ENCODE measurements at places on chromosomes 13 and 19. TPM values are rescaled to one million over a fixed set of nuclear protein-coding genes. Genes with fewer than 3 reads are reported as not detected.

OR7A5 gene
- not detected for total RNA-seq

TMC4 gene
- total RNA-seq = 0.79 TPM

CPT1C gene
- 14.5 TPM for total RNA-seq

PSG3 gene
- 0.07 TPM for total RNA-seq

VSIG10L gene
- total RNA-seq = 11.0 TPM

WTIP gene
- total RNA-seq = 38.6 TPM

DENND1C gene
- total RNA-seq = 0.24 TPM

DNAJC15 gene
- total RNA-seq = 0.10 TPM

PROZ gene
- not detected for total RNA-seq

ZNF208 gene
- total RNA-seq = not detected

ZNF439 gene
- not detected for total RNA-seq

GRIK5 gene
- 0.33 TPM for total RNA-seq

PSG5 gene
- total RNA-seq = 0.35 TPM

HSD17B14 gene
- 15.0 TPM for total RNA-seq

CEACAM3 gene
- not detected for total RNA-seq

FOSB gene
- total RNA-seq = 14.4 TPM

CDC42EP5 gene
- not detected for total RNA-seq

GDF15 gene
- 31.3 TPM for total RNA-seq

ZNF440 gene
- not detected for total RNA-seq
